Diencephalon (tissue), 1 donor: ENCODE measurements at places on chromosomes 1 and 21. TPM values are rescaled to one million over a fixed set of nuclear protein-coding genes. Genes with fewer than 3 reads are reported as not detected.

Gene CLDN14
- not detected for total RNA-seq

Gene ATP1A2
- total RNA-seq: 131 TPM

Gene GIPC2
- total RNA-seq: 0.46 TPM

Gene ZNF593OS
- not detected for total RNA-seq

Gene OLFM3
- 75.4 TPM for total RNA-seq

Gene PCBP3
- total RNA-seq: 13.8 TPM

Gene THEM5
- not detected for total RNA-seq

Gene CHRM3
- total RNA-seq: 44.3 TPM

Gene GCSAML
- total RNA-seq: 0.69 TPM

Gene COL6A2
- total RNA-seq: 21.2 TPM

Gene DDAH1
- total RNA-seq: 158 TPM

Gene ESRRG
- 41.3 TPM for total RNA-seq
